ENCODE measurements at places on chromosomes 3 and 15.

DNA sequence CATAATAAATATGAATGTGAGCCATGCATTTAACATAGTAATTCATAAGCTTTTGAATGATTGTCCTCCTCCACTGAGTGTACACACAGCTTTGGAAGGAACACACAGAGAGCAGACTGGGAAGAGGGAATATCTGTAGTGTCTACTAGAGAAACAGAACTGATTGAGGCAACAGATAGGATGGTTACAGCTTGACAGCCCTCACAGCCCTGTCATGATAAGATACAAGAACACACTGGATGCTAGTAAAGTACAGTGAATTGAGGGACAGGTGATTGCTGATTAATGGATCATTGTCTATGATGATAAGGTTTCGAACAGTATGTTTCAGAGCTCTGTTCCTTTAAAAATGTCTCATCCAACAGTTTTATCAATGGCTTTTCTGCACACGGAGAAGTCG lies 383.4 kb upstream of the GBE1 start:
- DNase-seq: no peak

GRCh38 chr15:65571971-65572370 lies 39.0 kb downstream of the INTS14 start:
- DNase-seq: no peak

DNA sequence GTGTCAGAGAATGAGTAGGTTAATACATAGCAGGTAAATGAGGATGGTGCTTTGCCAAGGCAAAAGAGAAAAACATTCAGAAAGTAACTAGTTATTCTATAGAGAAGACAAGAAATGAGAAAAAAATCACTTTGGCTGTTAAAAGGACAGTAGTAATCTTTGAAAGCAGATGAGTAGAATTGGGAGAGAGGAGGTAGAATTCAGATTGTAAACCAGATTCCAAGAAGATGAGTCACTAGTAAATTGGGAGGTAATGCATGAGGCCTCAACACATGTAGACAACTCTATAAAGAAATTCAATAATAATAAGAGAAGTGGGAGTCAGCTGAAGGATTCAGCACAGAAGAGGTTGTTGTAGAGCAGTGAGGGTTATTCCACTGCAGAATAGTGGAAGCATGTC lies 81.4 kb downstream of the MBNL1 start:
- DNase-seq: no peak

DNA sequence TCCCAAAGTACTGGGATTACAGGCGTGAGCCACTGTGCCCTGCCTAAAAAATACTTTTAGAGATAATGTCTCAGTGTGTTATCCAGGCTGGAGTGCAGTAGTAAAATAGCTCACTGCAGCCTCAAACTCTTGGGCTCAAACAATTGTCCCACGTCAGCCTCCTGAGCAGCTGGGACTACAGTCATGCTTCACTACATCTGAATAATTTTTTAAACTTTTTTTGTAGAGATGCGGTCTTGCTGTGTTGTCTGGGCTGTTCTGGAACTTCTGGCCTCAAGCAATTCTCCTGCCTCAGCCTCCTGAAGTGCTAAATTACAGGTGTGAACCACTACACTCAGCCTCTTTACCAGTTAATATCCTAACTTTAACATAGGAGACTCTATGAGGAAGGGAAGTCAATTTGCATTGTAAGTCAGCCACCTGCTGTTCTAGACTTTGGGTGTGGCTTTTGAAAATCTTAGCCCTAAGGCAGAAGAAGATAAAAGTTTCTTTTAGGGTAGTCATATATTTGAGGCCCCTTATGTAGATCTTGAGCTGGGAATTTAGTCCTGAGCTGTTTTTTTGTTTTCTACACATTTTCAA lies 78.2 kb upstream of the RASGRP1 start:
- no peak for DNase-seq

DNA sequence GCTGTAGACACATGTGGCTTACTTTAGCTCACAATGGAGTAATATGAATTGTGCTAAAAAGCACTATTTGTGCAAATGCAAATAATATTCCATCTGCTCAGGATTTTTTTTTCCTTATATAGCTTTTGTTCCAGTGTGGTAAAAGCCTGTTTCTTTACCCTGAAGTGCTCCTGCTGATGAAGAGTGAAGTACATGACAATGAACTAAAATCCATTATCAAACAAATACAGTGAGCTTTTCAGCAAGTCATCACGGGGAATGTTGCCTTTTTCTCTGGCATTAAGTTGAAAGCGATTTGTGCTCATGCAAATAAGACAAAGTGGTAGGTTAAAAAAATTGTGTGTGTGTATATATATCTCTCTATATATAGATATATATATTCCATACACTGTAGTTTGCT lies 28.6 kb upstream of the CCDC39 start:
- DNase-seq: no peak

- no peak for DNase-seq
These were observed 302.1 kb downstream of the TLE3 start for GRCh38 chr15:69795601-69796000.

GRCh38 chr3:51955175-51955892 lies at the start of gene GPR62:
Gene GPR62, plus strand, starts transcription at chr3:51955381. Its CDS starts 272 bp downstream, at chr3:51955653.
- DNase-seq: peak; percentile 28

DNA sequence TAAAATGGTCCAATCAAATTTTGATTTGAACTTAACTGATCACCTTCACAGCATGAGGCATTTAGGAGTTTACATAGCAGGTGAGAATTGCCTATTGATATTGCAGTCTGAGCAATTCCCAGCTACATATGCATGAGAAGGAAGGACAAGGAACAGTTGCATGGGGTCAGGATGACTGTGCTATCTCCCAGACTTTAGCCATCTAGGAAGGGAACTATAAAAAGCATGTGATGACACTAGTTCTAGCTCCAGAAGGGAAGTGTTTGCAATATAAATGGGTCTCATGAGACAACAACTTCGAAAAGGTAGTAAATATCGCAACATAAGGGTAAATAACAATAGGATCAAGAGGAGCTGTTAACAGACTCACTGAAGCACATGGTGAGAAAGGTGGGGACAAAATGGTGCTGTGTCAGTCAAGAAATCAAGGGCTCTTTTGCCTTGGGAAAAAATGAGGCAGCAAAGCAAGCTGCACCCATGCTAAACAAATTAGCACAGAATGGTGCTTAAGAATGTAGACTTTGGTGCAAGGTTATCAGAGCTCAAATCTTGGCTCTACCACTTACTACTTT lies 90.4 kb upstream of the SLC2A2 start:
- no peak for DNase-seq

DNA sequence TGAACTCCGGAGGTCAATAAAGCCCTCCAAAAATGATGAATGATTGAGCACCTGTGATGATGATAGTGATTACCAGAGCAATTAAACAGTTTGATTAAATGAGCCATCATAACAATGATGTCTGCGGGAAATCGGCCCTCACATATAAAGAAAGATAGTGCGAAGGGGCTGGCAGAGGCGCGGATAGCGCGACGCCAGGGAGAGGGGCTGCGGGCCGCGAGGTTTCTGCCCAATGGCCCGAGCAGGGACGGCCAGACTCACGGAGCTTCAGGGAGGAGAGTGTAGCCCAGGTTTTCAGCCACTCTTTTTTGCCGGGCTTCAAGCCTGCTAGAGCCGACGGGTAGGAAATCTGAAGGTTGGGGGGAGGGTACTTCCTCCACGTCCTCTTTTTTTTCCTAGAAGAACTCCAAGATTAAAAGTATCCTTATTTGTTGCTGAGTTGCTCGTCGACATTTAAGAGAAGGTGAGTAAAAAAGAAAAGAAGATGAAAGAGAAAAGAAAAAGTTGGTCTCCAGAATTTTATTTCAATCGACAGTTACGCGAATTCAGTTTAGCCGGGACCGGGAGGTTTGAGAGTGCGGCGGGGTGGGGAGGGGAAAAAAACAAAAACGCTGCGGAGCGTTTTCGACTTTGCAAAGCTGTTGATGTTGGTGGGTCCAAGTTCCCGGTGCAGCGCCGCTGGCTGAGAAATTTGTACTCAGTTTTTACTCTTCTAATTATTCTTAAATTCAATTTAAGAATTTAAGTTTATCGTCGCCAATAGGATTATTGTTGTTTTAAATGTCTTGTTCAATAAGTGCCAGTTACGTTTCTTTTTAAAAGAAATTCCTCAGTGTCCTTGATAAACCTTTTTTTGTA lies 2.2 kb upstream of the MEIS2 start:
- DNase-seq: no peak

DNA sequence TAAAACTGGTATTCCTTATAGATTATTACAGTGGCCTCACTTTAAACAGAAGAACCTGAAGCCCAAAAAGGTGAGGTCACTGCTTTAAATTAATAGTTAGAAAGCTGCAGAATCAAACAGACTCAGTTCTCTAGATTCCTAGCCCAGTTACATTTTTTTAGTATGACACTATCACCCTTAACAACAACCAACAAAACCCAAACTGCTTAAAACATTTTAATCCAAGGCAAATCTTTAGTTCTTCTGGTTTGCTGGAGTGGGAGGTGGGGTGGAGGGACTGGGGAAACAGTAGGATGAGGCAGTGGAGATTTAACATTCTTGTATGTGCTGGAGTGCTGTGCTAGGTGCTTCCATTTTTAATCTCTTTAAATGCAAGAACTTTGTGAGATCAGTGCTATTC lies 631.6 kb upstream of the KCNMB2 start:
- DNase-seq: no peak

DNA sequence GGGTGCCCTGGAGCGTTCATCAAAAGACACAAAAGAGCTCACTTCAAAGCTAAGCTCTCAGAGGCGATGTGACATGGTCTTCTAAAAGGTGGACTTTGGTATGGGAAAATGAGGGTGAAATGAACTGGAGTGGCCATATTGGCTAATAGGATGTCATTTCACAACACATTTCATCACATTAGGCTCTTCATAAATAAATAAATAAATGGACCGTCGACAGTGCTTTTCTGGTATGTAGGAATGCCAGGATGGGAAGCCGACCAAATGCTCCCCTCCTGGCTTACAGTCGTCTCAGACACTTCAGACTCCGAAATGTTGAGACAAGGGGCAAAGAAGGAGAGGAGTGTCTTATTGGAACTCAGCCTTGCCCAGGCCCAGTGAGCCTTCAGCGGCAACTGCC lies 383.0 kb downstream of the NTRK3 start:
- no peak for DNase-seq

GRCh38 chr15:99478977-99479376 lies 86.8 kb upstream of the MEF2A start:
- DNase-seq: no peak

DNA sequence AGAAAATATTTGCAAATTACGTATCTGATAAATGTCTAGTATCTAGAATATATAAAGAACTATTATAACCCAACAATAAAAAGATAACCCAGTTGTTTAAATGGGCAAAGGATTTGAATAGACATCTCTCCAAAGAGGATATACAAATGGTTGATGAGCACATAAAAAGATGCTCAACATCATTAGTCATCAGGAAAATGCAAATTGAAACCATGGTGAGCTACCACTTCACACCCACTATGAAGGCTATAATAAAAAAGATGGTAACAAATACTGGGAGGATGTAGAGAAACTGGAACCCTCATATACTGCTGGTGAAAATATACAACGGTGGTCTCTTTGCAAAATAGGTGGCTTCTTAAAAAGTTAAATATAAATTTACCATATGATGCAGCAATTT lies 28.0 kb downstream of the RAD51 start:
- DNase-seq: no peak

DNA sequence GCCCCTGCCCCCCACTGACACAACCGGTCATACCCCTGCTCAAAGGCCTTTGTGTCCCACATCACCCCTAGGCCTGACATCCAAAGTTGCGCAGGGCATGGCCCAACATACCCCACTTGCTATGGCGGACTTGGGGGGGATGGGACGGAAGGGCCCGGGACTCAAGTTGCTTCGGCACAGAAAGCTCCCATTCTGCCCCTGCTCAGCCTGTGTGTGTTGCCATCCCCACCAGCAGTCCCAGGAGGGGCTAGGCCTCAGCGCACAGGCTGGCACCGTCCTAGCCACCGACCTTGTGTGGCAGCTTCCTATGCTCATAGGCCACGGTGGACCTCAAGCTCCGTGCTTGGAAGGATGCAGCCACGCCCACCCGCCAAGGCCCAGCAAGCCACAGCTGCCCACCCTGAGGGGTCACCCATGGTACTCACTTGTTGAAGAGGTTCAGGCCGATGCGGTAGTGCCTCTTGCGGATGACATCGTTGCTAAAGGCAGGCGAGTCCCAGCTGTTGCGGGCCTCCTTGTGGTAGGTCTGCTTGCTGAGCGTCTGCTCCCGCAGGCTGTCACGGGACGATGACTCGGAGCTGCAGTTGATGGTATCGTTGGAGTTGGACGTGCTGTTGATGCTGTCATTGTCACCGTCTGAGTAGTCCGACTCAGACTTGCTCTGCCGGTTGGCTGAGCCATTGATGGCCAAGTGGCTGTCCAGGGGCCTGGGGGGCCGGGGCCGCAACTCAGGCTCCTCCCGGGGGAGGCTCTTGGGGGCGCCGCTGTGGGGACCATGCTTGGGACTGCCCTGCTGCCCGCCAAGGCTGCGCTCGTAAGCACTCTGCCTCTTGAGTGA lies 93.9 kb upstream of the RPL32 start:
- no peak for DNase-seq

Data from mucosa of descending colon (tissue), 3 donors.